ENCODE measurements at places on chromosomes 1 and 21. TPM values are rescaled to one million over a fixed set of nuclear protein-coding genes. Genes with fewer than 3 reads are reported as not detected.
A peak's percentile ranks its signal among the peaks of the same experiment; 100 is the strongest.

DNA sequence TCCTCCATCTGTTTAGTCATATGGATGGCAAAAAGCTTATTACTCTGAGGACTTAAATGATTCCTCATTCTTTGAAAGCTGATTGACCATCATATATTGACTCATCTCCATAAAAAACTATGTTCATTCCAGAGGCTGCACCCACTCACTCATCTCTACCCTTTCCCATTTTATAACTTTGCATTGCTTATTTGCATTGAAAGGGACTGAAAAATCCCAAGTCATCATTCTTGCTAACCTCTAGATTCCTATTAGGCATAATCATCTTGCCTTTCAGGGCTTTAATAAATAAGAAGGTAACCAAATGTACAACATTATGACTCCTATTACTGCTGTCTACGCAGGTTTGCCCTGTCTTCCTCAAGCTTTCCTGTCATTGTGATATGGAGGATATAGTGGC is 1180.3 kb upstream of the B3GALT2 start:
- H3K36me3 ChIP-seq = peaks cover under 1% of the 10 kb centered on the region
- H3K27me3 ChIP-seq = peaks cover 4% of the 10 kb centered on the region
- no peak overlapping the region for H3K4me3 ChIP-seq

MMEL1 gene
- total RNA-seq = 0.92 TPM

DNA sequence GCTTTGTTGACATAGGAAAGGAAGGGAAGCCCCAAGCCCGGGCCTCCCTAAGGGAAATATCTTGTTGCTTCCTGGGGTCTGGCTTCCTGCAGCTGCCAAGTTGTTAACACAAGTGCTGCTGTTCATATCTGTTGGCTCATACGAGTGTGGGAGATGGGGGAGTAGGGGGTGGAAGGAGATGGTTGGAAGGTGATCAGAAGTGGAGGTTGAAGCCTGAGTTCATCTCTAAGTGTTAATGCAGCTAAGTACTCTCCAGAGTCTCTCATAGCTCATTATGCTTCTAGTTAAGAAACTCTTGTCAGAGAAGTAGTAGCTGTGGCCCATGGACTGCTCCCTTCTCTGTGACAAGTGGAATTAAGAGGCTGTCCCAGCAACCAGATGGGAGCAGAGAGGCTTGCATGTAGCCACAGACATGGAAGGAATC is 319.2 kb upstream of the SPAG17 start:
- no peaks in the 10 kb centered on the region for H3K36me3 ChIP-seq
- no peak overlapping the region for H3K4me3 ChIP-seq
- no peak for DNase-seq
- H3K27ac ChIP-seq = no peak overlapping the region
- no peaks in the 10 kb centered on the region for H3K27me3 ChIP-seq

- H3K36me3 ChIP-seq = peaks cover 26% of the 10 kb centered on the region
- no peak for DNase-seq
- peak overlapping the region; percentile 79 for H3K27ac ChIP-seq
- peaks cover 23% of the 10 kb centered on the region for H3K4me1 ChIP-seq
- peak overlapping the region; percentile 85 for H3K4me3 ChIP-seq
Observed at GRCh38 chr1:40477678-40478053, 576 bp downstream of the ZFP69 start.

CCDC190 gene
- 1.5 TPM for total RNA-seq

DNA sequence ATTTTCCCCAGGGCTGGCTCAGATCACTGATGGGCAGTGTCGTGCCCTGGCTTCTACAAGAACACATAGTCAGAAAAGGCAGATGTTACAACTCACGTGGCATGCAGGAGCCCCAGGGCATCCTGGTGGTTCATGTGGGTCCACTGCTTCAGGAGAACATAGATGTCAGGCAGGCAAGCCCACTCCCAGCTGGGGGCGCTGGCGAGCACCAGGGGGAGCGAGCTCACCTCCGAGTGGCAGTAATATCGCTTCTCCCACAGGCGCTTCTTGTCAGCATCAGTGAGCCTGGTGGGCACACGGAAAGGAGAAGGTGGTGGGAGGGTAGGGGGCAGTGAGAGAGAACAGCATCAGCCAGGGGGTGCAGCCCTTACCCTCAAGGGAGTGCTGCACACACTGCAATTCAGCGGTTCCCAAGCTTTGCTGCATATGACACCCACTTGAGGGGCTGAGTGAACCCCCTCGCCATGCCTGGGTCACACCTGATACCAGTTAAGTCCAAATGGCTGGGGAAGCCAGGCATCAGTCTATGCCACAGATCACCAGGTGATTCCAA is 34.3 kb upstream of the PPP1R15B start:
- DNase-seq = no peak
- H3K27me3 ChIP-seq = no peaks in the 10 kb centered on the region
- no peak overlapping the region for H3K27ac ChIP-seq
- H3K36me3 ChIP-seq = peaks cover 39% of the 10 kb centered on the region
- no peak overlapping the region for H3K4me3 ChIP-seq
